ENCODE measurements at places on chromosomes 5 and 9. TPM values are rescaled to one million over a fixed set of nuclear protein-coding genes. Genes with fewer than 3 reads are reported as not detected.

GRCh38 chr5:142664636-142665035 lies 21.3 kb downstream of the FGF1 start:
- no peak for DNase-seq

- DNase-seq: no peak
These were observed 13.2 kb downstream of the EPB41L4B start for GRCh38 chr9:109307380-109308240.

DNA sequence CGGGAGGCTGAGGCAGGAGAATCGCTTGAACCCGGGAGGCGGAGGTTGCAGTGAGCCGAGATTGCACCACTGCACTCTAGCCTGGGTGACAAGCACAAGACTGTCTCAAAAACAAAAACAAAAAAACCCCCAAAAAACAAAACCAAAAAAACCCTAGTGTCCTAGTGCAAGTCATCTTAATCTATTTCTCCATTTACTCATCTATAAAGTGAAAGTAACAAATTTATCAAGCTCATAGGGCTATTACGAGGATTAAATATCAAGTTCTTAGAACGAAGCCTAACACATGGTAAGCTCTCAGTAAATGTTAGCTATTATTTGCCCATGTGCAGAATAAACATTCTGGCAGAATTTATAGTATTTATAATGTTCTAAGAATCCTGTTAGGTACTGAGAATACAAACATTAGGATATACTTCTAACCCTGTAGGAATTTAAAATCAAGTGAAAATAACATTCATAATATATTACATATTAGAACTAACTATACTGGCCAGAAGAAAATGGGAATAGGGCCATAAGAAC lies 45.0 kb downstream of the GOLPH3 start:
- no peak for DNase-seq

GRCh38 chr9:136644593-136645351 lies 17.9 kb upstream of the EGFL7 start:
- no peak for DNase-seq

GRCh38 chr9:124268248-124268647 lies 10.5 kb downstream of the NEK6 start:
- no peak for DNase-seq

- DNase-seq: no peak
These were observed 10.5 kb downstream of the NR2F1-AS1 start for GRCh38 chr5:93570294-93571113.

DNA sequence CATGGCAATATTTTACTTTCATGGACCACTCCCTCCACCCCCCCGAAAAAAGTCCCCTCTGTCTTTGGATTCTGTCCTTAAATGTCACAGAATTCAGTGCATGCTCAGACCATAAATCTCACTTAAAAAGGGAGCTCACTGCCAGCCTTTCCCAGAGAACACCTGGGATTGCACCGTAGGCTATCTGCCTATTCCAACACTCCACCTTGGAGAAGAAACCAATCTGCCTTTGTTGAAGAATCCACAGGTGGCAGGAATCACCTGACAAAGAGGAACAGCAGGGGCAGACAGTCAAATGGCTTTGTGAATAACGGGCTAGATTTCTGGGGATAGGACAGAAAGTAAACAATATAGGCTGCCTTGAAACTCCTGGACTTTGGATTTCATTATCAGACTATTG lies 306.7 kb upstream of the BRINP1 start:
- DNase-seq: no peak

Gene PCDHB12
- not detected for polyA plus RNA-seq

Gene ANKS6
- polyA plus RNA-seq: 5.0 TPM

DNA sequence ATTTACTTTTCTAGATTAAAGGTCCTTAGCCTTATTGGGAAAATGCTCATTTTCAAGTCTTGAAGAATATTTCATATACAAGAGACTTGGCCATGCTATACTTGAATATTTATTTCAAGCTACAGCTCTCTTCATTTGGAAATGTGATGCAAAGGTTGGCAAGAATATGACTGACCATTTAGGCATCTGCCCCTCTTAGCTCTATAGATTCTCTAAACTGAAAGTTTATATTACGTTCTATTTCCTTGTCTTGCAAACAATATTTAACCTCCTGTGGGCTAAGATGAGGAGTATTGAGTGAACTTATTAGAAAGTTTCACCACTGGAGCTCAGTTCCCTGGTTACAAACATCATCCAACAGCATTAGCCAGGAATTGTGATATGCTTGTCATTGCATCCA lies 593.1 kb downstream of the MAT2B start:
- no peak for DNase-seq

GRCh38 chr9:134891053-134891452 lies 10.4 kb downstream of the FCN2 start:
- DNase-seq: no peak

DNA sequence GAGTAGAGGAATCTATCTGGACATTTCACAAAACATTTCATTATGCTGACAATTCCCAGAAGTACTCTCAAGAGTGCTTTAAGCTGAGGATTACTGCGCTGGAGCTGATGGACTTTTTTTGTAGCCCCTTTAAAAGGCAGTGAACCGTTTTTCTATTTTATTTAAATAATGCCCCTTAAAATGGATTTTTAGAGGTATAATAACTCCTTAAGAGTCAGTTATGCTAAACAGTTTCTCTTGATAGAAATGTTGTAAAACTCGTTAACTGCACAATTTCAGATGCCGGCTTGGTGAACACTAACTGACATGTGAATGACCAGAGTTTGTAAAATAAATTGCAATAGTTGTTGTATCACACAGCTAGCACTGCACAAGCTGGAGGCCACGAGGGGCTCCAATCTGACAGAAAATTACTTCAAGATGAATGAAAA lies 174.0 kb downstream of the NR2F1-AS1 start:
- DNase-seq: no peak

DNA sequence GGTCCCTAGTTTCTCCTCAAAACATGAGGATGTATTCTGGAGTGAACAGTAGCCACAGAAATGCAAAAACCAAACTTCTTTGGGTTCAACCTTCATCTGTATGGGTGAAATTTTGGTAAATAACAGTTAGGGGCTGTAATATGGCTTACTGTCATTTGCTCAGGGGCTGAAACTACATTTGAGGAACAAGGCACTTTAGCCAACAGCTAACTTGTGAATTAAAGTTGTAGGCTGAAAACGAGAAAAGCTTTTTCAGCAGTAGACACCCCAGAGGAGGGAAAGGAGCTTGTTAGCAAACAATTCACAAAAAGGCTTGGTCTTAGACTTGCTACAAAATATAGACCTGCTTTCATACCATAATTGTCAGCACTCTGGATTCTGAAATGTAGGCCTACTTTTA lies 6.6 kb downstream of the TMEM171 start:
- DNase-seq: no peak

Gene MXD3
- 0.63 TPM for polyA plus RNA-seq

- DNase-seq: no peak
These were observed 62.9 kb downstream of the HSD17B4 start for GRCh38 chr5:119515192-119515591.

Gene TTC39B
- polyA plus RNA-seq: 14.9 TPM

Gene CCNO
- not detected for polyA plus RNA-seq

Gene CARD9
- 0.18 TPM for polyA plus RNA-seq

GRCh38 chr5:86838083-86838482 lies 220.3 kb downstream of the COX7C start:
- no peak for DNase-seq

Gene INSL6
- polyA plus RNA-seq: not detected

Gene PRDM9
- not detected for polyA plus RNA-seq

GRCh38 chr5:31809050-31809870 lies 170.3 kb downstream of the PDZD2 start:
- DNase-seq: no peak

- no peak for DNase-seq
These were observed 68.1 kb upstream of the GRAMD2B start for GRCh38 chr5:126354858-126355731.

- DNase-seq: no peak
These were observed 127.7 kb downstream of the NR3C1 start for GRCh38 chr5:143275512-143276363.

GRCh38 chr5:111932628-111933027 lies 175.6 kb upstream of the NREP start:
- DNase-seq: no peak

All from naive thymus-derived CD4-positive, alpha-beta T cell (primary cell).